Stimulated activated CD8-positive, alpha-beta memory T cell treated with anti-CD3 and anti-CD28 coated beads, Interleukin-7, amount 100 ng/mL, for 48 hours (primary cell): ENCODE measurements at places on chromosomes 1 and 21.

GRCh38 chr1:48616710-48617109, 144.7 kb upstream of the SPATA6 start:
- no peak for DNase-seq

- no peak for DNase-seq
Measured at GRCh38 chr1:31398246-31398645, 14.8 kb upstream of the SERINC2 start.

- DNase-seq, result no peak
Measured at GRCh38 chr21:44490405-44490804, 35.1 kb downstream of the LRRC3 start.

GRCh38 chr1:41101950-41102607, 80.6 kb upstream of the SLFNL1 start:
- DNase-seq, result no peak
